ENCODE measurements at places on chromosomes 16 and 17.

DNA sequence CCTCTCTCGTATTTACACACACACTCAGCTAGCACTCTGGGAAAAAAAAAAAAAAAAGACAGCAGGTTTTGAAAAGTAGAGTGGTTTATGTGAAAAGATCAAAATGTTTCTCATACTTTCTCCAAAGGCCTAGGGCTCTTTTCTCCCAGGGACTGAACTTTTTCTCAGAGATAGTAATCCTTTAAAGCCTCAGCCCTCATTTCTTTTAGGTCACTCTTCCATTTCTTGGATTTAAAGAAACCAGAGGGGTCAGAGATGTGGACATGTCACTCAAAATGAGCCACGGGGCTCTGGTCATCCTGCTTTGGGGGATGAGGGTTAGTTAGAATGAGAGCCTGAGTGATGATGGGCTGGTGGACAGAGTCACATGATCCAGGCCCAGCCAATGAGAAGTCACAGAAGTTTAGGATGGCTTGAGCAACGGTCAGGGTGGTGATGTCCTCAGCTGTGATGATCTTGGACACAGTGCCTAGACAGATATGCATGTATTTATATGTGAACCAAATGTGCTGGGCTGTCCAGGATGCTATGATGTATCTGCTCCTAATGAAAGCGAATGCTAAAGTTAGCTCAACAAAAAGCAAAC, 33.7 kb upstream of the AXIN2 start:
- DNase-seq, result no peak

DNA sequence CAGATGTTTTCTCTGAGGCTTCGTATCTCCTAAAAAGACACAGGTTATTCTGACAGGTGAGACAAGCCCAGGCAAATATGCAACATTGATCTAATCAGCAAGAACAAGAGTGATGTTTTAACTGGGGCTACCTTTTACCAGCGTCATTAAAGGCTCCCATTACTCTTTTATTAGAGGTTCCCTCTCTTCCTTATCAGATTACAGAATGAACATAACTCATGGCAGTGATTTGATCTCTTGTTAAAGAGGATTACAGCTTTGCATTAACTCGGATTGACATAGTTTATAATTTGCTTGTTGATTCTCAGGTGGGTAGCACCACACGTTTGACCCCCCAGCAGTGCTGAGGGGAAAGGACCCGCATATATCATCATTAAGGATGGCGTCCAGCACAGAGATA, 90.5 kb downstream of the AATF start:
- no peak for DNase-seq

DNA sequence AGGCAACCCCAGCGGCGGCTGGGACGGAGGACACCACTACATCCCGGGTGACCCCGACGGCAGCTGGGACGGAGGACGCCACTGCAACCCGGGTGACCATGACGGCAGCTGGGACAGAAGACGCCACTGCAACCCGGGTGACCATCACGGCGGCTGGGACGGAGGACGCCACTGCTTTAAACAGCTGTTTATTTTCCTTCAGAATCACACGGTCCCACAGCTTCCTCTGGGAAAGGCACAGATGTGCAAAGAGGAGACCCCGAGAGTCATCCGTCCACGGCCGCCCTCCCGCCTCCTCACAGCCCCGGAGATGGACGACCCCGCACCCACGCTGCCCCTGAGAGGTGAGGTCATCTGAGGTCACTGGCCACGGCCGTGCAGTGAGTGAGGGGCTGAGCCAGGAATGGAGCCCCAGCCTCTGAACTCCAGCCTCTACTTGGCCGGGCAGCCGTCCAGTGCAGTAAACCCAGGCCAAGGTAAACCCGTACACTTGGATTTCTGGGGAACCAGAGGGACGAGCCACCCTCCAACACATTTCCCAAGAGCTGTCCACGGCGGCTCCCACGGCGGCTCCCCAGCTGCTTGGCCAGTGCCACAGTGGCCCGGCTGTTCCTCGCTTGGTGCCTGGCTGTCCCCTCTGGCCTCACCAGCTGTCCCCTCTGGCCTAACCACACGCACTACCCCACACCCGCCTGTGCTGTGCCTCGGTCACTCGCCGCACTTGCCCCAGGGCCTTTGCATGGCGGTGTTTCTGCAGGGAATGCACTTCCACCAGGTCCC, 43.2 kb upstream of the PABPN1L start:
- DNase-seq, result no peak

DNA sequence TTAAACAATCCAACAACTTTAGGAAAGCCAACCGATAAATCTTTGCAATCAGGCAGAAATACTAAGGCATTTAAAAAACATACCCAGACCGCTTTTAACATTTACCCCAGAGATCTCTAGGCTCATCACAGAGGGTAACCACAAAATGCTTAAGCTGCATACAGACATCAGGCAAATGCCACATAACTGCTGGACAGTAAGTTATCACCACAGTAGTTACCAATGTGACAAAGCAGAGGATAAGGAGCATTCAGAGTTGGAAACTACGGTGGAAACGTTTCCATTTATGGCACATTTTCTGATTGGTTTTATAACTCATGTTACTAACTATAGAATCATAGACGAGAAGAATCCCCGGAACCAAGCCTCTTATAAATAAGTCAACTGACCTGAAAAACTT, 77.5 kb downstream of the KANSL1 start:
- DNase-seq, result no peak

DNA sequence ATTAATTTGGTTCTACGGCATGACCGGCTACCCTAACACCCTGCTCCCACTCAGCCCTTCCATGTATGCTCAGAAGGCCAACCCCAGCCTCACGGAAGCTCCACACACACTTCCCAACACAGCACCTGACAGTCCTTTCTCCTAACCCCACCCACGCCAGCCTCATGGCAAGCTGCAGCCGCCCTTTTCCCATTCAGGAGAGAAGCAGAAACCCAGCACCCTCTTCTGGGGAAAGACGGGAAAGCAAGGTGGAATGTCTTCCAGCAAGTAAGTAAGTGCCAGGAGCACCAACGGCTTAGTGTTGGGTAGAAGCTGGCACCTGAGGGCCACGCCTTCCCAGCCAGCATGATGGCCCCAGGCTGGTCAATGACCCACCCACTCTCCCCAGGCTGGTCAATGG, 32.1 kb downstream of the ABR start:
- DNase-seq, result no peak

DNA sequence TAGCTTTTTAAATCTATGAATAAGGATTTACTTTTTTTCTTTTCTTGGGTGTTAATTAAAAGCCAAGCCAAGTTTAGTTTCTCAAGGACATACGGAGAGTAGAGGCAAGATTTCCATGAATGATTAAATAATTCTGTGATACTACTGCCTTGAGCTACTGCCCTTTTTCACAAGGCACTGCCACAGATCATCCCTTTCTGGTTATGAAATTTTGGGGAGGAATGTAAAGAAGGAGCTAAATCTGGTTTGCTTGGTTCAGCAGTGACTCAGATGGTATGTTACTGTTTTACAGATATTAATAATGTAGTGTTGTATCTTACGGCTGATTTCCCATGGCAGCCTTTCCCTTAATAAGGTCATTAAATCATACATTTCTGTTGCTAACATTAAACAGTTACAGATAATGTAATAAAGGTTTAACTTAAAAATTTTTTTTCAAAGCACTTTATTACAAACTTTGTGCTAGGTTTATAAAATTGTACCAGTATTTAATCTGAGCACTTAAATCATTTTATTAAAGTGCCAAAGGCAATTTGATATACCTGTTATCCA, 2.6 kb downstream of the WSB1 start:
- DNase-seq, result no peak
